ENCODE measurements at places on chromosomes 6 and 20.
A peak's percentile ranks its signal among the peaks of the same experiment; 100 is the strongest.

GRCh38 chr20:44811150-44811685 is 872 bp upstream of the RIMS4 start:
- DNase-seq, result no peak

- DNase-seq, result peak; percentile 47
Observed at GRCh38 chr20:54122189-54122588, 51.6 kb downstream of the CYP24A1 start.

DNA sequence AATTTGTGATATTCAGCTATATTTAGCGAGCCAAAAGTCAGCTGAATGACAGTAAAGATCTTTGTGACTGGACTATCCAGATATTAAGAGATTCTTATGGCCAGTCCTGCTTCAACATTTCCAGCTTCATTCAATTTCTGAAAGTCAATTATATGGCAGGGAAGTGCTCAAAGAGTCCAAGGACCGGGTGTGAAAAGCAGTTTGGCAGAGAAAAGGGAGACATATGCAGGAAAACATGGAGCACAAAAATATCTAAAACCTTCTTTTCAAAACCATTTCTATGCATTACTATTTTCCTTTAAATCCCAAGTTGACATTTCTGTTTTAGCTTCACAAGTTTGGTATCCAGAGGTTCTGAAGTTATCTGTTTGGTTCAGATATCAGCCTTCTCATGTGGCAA is 5.0 kb downstream of the MPC1 start:
- no peak for DNase-seq

DNA sequence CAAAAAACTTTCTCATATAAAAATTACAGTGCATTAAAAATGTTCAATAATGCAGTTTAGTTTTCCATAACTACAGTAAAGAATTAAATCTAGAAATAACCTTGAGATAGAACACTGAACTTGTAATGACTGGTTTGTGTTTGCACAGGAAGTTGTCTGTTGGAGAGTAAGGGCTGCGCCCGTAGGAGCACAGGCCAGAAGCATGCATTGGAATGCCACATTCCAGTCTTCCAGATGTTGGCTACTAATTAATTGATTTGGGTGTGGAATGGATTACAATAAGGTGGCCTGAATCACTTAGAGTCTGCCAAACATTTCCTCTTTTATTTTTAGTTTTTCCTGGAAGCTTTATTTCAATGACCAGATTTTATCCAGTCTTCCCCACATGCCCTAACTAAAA is 582.6 kb upstream of the MMS22L start:
- no peak for DNase-seq

GRCh38 chr6:38650207-38650752 is 10.6 kb upstream of the BTBD9 start:
- no peak for DNase-seq

DNA sequence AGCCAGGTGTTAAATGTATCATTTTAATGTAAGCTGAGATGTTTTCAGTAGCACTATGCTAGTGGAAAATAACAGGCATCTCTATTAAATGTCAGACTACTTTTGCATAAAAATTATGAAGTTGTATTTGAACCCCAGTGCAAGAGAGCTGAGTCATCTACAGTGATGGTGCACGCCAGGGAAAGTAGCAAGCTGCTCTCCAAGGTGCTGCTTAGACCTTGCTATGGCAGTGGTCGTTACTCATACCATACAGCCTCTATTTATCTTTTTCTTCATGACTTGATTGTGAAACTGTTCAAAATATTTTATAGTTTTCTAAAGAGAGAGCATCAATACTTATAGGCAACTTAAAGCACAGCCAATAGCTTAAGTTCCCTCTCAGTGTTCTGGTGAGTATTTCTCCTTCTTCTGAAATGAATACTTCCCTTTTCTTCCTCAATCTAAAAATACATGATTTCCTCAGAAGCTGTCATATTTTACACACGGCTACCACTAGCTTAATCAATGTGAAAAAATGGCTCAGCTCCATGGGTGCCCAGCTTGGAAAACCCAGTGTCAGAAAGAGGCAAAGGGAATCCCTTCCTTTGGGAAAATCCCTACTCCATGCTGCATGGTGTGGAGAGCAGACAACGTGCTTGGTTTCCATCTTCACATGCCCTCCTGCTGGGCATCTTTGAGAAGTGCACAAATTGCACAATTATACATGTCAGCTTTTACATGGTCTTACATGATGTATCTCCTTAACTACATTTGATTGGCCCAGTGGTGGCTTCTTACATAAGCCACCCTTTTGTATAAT is 105.6 kb downstream of the ELOVL4 start:
- no peak for DNase-seq

- peak; percentile 76 for DNase-seq
Observed at GRCh38 chr6:75266716-75267291, 17.8 kb downstream of the TMEM30A start.

GRCh38 chr6:151069641-151070040 is 170.1 kb upstream of the AKAP12 start:
- DNase-seq, result no peak

GRCh38 chr6:158793432-158793831 is 25.7 kb downstream of the EZR start:
- peak; percentile 53 for DNase-seq

GRCh38 chr6:11731423-11731822 is 47.2 kb downstream of the ADTRP start:
- DNase-seq, result no peak

DNA sequence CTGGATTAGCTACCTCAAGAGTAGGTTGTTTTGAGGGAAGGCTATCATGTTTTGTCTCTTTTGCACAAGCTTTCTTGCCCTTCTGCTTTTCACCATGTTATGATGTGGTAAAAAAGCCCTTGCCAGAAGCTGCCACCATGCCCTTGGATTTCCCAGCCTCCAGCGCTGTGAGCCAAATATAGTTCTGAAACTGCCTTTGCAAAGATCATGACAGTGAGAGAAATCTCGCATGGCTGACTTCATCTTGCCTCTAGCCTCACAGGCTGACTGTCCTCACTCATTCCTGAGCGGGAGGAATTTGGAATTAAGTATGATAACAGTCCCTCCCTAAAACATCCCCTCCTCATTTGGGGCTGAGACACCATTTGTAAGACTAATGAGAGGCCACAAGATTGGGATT is 207.7 kb downstream of the BTBD9 start:
- DNase-seq, result no peak

- DNase-seq, result no peak
Observed at GRCh38 chr6:137123078-137123477, 50.4 kb downstream of the IL22RA2 start.

GRCh38 chr20:6764619-6765018 is 2.9 kb upstream of the BMP2 start:
- DNase-seq, result no peak

- peak; percentile 52 for DNase-seq
Observed at GRCh38 chr6:122289762-122290539, 109.5 kb upstream of the HSF2 start.

DNA sequence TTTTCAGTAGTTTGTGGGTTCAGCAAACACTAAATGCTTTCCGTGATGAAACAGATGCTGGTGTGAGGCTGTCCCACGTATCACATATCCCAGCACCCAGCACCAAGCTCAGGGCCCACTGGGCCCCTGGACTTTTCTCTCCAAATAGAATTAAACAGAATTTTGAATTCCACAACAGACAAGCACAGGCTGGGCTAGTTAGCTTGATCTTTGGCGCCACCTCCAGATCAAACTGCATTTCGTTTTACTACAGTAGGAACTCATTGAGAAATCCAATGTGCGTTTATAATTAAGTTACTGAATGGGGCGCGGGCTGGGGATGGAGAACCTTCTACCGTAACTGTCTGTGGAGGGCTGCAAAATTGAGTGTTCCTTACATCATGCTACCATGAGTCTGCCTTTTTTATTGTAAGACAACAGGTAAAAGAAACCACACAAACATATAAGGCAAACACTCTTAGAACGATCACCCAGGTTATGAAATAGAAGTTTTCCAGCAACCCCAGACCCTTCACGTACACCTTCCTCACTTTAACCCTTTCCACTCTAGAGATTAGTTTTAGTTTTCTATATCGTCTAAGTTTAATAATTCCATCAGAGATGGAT is 107.8 kb downstream of the ZFP64 start:
- peak; percentile 83 for DNase-seq

GRCh38 chr6:42898891-42899361 is 16.9 kb upstream of the PTCRA start:
- DNase-seq, result peak; percentile 78

- no peak for DNase-seq
Observed at GRCh38 chr6:31933537-31933936, 6.0 kb downstream of the C2 start.

DNA sequence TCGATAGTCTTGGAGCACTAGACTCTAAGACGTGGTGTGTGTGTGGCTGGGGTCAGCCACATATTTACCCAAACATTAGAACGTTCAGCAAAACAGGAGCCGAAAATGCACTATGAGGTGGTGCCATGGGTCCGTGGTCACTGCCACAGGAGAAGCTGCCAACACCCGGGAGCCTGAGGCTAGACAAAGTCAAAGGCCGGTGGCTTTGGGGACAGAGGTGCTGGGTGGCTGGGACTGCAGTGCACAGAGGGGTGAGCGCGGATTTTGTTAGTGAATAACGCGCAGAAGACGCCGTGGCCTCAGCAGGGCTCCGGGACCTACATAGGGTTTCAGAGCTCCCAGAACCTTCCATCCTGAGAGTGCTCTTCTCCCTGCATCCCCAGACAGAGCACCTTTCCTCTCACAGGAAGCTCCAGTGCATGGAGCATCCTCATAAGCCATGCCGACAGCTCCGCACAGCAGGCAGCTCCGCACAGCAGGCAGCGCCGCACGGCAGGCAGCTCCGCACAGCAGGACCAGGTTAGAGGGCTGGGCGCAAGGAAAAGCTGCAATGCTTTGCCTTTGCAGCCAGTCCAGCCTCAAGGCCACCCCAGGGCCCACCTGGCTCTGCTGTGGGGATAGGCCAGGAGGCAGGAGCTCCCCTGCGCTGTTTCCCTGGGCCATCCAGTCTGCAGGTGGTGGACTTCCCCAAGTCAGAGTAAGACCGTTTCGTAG is 304.1 kb downstream of the TAF4 start:
- DNase-seq, result no peak

DNA sequence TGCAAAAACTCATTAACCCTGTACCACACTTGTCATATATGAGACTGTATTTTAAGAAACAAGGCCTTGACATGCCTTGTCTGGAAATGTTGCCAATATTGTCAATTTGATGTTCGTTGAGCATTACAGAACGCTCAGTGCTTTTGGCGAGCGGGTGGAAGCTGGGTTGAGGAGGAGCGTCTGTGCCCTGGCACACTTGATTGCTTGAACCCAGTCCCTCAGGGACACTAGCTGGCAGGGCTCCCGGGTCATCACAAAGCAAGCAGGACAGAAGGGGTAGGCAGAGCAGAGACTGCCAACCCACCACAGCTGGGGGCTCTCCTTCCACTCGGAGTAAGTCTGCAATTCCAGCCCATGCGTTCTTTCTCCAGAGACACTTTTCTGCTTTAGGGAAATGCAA is 286.3 kb downstream of the KHDC1L start:
- no peak for DNase-seq

DNA sequence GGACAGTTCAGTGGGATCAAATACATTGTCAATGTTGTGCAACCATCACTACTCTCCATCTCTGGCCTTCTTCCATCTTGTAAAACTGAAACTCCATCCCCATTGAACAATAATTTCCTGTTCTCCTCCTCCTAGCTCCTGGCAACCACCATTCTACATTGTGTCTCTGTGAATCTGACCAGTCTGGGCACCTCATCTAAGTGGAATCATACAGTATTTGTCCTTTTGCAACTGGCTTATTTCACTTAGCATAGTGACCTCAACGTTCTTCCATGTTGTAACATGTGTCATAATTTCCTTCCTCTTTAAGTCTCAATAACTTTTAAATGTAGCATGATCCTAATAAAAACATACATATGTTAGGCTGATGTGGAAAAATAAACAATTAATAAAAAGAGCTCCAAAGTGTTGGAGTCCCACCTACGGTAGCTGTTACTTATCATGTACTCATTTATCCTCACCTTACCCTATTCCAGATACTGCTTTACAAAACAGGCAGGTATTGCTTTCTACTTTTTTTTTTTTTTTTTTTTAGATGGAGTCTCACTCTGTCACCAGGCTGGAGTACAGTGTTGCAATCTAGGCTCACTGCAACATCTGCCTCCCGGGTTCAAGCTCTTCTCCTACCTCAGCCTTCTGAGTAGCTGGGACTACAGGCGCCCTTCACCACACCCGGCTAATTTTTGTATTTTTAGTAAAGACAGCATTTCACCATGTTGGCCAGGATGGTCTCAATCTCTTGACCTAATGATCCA is 91.9 kb downstream of the TNFAIP3 start:
- peak; percentile 70 for DNase-seq

DNA sequence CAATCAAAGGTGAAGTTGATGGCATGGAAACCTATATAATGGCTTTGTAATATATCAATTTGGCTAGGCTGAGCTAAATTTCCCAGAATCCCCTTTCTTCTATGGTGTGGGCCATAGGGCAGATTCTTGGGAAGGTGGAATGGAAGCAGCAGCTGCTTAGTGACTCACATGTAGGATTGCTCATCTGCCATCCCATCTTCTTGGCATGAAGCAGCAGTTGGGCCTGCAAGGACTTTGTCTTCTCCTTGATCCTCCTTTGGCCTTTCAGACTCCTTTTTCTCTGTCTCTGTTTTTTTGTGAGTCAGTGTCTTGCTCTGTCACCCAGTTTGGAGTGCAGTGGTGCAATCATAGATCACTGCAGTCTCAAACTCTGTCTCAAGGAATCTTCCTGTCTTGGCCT is 52.6 kb upstream of the CEP162 start:
- no peak for DNase-seq

- DNase-seq, result no peak
Observed at GRCh38 chr6:129314575-129314974, 395.4 kb downstream of the ARHGAP18 start.

- no peak for DNase-seq
Observed at GRCh38 chr20:58824843-58825242, 25.9 kb downstream of the GNAS-AS1 start.

GRCh38 chr20:23187751-23188150 is 101.6 kb upstream of the CD93 start:
- DNase-seq, result no peak

DNA sequence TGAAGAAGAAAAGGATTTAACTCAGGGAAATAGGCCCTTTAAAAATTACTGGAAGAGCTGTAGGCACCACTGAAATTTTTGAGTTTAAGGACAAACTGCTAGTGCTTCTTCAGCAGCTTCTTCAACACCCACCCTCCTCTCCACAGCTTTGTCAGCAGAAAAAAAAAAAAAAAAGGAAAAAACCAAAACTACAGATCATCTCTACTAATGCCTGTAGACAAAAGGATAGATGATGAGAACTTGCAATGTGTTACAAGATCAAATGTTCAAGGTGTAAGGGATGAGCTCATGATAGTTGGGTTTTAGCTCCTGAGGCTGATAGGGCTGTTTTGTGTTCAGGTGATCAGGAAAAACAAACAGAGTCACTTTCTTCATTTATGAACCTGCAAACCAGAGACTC is 55.2 kb upstream of the PREP start:
- no peak for DNase-seq

- DNase-seq, result no peak
Observed at GRCh38 chr6:117118490-117118889, 146.9 kb upstream of the VGLL2 start.

DNA sequence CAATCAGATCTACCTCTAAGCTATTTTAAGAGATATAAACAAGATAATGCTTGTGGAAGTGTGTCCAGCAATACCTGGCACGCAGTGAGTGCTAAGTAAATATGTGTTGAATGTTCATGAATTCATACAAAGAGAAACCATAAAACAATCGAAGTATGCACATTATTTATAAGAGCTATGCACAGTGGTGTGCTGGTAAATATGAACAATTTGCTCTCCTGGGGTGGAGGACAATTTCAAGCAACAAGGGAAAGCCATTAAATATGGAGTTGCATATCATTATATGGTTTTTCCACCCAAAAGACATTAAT is 526.6 kb upstream of the MARCKS start:
- DNase-seq, result no peak

Measured in fibroblast of the aortic adventitia (primary cell).